ENCODE measurements at places on chromosomes 4 and X. TPM values are rescaled to one million over a fixed set of nuclear protein-coding genes. Genes with fewer than 3 reads are reported as not detected.

GRCh38 chrX:1629244-1629643, 14.4 kb downstream of the ASMT start:
- no peak for DNase-seq

GAGE1 gene
- not detected for total RNA-seq

DNA sequence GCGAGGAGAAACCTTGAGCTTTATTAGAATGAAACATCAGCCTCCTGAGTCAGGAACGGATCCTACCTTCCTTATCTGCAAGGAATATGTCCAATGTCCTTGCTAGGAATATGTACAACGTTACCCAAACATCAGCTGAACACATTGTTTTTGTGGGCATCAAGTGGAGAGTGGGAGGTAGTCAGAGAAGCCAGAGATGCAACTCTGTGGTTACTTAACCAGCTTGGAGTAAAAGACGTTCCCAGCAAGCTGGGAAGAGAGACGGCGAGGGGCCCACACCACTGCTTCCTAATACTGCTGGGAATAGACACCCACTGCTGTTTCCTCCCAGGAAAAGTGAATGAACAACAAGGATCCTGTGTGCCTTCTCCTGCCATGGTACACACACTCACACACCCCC, 74.4 kb upstream of the PLAC1 start:
- DNase-seq, result no peak

DNA sequence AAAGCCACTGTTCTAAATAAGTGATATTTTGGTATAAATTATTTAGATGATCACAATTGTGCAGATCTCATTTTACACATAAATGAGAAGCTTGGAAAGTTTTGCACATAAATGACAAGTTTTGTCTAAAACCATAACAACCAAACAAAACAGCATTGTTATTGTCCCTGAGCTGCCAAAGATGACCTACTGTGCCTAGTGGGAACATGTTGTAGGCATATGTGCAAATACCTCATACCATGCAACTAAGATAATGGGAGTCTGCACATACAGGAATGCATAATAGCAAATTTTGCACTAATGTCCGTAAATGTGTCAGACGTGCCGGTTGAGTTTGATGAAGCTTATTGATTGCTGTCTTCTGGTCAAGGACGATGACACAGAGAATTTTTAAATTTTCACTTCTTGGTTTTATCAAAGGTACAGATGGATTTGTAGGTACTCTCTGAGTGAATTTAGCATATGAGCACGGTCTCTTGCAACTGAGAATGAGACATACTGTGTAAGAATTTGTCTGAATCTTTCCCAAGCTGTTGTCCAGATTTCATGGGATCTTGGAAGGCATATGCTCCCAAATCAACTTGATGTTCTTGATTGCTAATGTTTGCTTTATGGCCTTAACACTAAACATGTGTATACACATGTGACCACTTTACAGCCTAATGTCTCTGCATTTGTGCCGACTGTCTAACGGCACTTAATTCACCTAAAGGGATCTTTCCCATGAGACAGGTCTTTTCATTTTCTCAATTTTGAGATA, 1133.5 kb downstream of the FAT4 start:
- DNase-seq, result no peak

- no peak for DNase-seq
Measured at GRCh38 chr4:151934766-151935165, 174.0 kb upstream of the GATB start.

DNA sequence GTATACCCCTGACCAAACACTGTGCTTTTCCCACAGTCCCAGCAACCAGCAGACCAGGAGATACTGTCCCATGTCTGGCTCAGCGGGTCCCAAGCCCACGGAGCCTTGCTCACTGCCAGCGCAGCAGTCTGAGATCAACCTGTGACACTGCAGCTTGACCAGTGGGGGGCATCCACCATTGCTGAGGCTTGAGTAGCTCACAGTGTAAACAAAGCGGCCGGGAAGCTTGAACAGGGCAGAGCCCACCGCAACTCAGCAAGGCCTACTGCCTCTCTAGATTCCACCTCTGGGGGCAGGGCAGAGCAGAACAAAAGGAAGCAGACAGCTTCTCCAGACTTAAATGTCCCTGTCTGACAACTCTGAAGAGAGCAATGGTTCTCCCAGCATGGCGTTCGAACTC, 58.1 kb downstream of the SLC10A6 start:
- DNase-seq, result no peak

DNA sequence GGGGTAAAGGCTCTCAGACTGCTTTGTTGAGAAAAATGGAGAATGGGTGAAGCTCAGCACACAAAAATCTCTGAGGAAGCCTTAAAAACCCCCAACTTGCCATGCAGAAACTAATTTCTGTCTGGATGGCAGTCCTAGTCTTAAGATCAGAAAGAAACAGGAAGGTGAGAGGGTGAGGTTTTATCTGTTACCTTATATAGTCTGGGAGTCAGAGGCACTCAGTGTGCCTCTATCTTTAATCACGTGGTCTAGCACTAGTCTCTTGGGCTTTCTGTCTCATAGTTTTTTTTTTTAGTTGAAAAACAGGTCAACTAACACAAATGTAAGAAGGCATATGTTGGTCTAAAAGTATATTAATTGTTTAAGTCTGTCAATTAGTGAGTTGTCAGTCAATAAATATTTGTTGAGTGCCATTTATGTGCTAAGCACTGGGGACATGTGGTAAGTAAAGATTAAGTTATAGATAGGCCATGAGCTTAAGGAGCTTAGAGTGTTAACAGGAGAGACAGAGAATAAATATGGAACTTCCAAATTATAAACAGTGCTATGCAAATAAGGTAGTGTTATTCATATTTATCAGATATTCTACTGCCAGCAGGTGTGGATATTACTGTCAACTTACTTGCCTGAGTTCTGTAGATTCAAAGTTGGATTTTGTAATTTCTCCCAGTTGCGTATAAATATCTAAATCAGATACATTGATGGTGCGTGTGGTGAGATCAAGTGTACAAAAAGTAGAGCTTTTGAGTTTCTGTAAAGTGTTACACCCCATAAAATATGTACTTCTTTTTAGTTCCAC, 7.0 kb downstream of the CYBB start:
- DNase-seq, result no peak

SAGE1 gene
- not detected for total RNA-seq
